RWPE1 (cell line): ENCODE measurements at places on chromosomes 4 and X.

DNA sequence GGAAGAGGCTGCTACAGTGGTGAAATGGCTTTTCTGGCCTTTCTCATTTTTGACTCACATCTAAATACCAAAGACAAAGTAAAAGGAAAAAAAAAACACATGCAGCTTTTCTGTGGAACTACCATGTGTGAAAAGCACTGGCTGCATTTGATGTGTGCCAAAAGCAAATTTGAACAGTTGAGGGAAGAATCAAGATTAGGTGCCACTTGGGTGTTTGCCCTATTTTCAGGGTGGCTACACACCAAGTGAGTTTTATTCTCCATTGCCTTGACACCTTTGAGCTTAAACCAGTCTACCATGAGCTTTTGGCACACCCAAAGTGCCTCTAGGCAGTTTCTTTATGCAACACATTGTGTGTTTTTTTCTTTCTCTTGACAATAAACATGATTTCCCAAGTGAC, 423.9 kb downstream of the FAM133A start:
- DNase-seq: no peak

DNA sequence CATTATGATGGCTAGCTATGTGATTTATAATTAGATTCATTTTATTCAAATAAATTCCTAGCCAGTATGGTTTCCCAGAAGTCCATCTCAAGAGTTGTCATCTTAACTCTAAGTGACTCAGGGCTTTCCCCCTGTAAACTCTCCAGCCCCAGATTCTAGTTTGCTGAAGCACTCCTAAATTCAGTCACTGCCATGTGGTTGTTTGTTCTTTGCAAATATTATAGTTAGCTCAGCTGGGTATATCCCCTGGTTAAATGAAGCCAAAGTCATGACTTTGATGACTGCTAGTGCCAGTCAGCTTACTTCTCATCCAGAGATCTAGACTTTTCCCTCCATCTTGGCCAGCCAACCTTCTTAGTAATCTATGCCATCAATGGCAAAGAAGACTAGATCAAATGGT, 126.0 kb downstream of the GRIA3 start:
- no peak for DNase-seq

DNA sequence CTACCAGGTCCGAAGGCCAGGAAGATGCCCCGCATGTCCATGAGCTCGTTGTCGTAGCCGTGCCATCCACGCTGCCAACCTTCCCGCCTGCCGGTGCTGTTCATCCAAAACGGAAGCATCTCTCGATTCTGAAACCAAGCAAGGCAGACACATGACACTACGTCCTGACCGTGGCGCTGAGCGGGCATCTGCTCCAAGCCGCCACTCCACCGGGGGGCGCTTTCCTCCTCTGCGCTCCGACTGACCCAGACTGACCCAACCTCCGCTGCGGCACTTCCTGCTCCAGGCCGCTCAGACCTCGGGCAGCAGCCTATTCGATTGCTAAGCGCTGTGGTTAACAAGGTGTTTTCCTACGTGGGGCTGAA, 120.5 kb downstream of the ENPP6 start:
- no peak for DNase-seq

DNA sequence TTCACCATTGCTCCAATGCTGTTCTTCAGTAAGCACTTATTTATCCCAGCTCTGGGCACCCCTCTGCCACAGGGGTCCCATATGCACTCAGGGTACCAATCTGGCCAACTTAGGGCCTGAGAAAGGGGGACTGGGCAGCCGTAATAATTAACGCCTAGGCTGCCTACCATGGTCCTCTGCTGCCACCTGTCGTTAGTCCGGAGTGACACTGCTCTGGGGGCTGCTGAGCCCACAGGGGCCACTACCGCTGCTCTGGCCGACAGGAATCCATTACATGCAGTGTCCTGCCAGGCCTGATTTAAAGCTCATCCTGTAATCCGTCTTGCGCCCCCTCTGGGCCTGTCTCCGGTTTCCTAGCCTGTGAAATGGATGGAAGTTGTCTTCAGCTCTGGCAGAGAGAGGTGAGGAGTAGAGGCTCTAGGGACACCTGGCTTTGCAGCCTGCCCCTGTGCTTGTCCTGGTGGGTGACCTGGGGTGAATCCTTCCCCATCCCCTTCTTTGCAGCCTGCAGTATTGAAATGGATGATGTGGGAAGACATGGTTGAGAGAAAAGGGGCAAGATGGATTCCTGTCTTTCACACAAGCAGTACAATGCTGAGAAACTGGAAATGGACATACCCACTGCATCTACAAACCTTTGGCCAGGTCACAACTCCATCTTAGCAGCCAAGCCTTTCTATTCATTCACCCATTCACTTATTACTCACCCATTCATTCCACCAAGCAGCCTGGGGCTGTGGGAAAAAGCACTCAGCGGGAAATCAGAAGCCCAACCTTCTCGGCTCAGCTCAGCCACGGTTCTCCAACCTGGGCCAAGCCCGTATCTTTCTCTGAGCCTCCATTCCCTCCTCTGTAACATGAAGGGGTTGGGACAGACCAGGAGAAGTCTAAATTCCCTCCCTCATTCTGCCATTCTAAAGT, 116.3 kb upstream of the NALF2 start:
- DNase-seq: peak; percentile 33

DNA sequence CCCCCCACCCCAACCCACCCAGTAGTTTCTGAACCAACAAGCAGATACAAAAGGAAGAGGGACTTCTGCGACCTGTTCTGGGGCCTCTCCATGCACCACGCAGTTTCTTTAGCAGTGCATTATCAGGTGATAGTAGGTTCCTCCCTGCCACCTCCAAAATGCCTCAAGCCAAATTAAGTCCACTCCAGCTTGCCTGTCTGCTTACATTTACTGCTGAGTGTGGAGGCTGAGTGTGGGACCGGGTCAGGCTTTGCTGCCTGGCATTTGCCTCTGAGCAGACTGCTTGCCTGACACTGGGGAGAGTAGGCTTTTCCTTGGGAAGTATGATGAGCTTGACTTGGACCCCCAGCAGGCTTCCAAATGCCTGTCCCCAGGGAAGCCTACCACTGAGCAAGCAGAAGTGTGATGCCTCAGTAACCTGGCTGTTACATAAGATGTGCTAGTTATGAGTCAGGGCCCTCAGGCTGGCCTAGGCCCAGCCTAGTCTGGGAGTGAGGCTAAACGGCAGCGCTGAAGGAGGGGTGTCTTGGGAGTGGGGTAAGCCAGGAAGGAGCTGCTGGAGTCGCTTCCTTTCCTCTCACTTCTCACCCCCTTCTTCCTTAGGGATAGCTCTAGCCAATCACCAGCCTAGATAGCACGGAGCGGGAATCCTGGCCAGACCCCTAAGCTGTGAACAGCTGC, 9.0 kb downstream of the TSC22D3 start:
- peak; percentile 54 for DNase-seq

GRCh38 chr4:2301225-2301642, 39.3 kb upstream of the MXD4 start:
- no peak for DNase-seq

DNA sequence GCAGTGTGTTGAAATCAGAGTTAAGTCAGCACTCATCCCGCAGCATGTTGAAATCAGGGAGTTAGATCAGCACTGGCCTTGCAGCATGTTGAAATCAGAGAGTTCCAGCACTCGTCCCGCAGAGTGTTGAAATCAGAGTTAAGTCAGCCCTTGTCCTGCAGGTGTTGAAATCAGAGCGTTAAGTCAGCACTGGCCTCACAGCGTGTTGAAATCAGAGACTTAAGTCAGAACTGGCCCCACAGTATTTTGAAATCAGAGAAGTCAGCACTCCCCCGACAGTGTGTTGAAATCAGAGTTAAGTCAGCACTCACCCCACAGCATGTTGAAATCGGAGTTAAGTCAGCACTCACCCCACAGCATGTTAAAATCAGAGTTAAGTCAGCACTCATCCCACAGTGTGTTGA, 10.9 kb upstream of the UVSSA start:
- DNase-seq: no peak

DNA sequence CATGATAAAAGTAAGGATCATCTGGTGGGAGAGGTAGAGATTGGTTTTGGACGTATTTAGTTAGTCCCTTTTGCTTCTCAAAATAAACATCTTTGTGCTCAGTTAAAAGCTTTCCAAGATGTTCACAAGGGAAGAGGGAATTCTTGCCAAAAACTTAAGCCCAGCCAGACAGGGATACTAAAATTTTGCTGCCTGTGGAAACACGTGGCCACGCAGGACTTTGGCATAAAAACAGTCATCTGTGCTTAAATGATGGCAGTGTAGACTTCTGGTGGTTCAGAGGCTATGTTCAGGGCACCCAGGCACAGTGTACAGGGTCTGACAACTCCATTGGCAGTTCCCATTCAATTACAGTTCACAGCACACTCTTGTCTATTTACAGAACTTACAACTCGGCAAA, 93.2 kb upstream of the JADE1 start:
- DNase-seq: no peak

DNA sequence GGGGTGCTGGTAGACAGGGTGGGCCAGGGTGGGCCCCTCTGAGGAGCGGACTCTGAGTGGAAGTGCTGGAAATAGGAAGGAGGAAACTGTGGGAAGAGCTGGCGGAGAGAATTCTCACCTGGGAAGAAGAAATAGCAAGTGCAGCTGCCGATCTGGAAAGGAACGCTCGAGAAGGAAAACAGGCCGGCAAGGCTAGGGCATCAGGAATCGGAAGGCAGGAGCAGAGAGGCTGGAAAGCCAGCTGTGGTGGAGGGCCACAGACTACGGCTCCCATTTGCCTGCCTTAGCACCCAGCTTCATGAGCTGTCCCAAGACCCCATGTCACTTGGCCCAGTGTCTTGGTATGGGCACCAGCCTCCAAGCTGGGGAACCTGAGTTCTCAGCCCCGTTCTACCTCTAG, 37.3 kb downstream of the DCTD start:
- DNase-seq: no peak

DNA sequence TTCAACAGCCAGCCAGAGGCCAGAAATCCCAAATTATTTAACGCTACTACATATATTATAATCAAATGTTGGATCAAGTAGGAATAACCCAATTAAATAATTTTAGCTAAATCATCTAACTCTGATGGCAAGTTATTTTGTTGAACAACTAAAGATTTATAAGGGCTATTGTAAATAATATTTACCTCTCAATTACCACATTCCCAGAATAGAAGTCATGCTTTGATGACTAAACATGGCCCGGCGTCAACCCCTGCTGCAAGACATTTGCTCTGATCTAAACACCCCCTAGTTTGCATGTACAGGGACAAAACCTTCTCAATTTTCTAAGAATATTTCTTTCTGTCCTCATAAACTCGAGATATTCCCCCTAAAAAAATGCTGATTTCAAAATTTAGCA, 14.2 kb downstream of the VEGFC start:
- peak; percentile 61 for DNase-seq

DNA sequence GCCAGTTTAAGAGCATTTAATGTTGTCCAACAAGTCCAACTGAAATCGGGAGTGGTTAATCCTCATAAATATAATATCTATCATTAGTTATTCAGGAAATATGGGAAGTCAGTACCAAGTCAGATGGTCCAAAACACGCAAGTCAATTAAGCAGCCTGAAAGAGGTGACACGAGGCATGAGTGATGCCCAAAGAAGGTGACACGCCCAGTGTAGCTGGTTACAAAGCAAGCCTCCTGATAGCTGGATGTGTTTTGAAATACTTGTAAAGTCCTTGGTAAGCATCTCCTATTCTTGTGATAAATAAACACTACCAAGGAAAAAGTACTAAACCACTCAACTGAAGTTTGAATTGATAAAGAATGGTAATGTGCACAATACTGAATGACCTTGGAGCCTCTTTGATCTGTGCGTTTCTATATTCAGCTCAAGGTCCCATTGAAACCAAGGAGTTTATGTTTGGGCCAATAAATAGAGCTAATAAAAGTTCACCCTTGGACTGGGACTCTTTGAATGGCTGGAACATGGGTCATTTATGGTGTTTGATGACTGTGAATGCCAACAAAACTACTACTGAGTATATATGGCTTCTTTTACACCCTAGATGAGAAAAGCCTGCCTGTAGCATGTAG, 93.2 kb upstream of the KLF3 start:
- DNase-seq: no peak

DNA sequence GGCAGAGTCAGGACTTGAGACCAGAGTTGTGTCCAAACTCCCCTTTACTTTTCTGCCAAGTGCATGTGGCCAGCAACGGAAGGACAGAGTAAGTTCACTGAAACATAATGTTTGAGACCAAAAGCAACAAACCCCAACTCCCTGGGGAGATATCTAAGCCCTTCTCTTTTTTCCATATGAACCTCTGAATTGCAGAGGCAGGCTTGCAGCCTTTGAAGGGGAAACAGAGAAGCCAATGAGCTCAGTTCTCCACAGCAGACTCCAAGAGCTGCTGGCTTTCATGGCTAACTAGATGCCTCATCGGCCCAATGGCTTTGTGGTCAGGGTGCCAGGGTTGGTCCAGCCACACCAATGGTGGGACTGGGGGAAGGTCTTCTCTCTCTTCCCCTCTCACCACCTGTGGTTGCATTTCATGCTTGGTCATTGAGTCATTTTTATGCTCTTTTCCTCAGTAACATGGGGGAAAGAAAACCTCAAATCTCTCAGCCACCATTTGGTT, 34.0 kb downstream of the STARD8 start:
- DNase-seq: no peak

- no peak for DNase-seq
Observed at GRCh38 chr4:161186012-161186411, 977.8 kb downstream of the FSTL5 start.

DNA sequence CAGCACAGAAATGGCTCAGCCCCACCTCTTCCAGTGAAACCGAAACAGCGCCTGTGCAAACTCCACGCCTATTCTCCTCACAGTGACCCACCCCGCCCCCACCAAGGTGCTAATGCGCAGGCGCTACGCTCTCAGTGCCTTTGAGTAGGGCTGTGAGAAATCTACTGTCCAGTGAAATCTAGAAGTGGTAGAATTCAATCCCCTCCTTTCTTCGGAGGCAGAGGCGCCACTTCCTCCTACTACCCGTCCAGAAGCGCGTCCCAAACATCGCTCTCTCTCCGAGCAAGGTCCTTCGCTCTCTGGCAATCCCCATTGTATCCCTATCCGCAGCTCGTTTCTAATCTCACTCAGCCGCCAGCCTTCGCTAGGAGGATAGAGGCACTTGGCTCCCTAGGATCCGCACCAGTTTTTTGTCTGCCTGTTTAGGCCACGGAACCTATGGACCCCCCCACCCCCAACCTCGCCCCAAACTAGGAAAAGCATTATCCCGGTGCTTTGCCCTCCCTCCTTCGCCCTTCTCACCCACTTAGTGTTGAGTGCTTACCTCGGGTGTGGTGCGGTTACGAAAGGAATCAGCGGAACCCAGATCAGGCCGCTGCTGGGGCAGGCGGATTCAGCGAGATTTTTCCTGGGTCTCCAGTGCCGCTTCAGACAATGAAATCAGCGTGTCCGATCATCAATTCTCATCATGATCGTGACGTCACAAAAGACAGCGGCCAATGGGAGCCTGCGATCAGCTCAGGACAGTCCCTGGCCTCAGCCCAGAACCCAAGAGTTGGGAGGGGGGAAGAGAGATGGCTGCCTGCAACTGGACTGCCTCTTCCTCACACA, at the start of gene HDX:
HDX (minus strand) TSS at position 656 of the 831 bp plus-strand sequence. CDS start 27,056 bp downstream, outside the sequence.
- peak; percentile 30 for DNase-seq

DNA sequence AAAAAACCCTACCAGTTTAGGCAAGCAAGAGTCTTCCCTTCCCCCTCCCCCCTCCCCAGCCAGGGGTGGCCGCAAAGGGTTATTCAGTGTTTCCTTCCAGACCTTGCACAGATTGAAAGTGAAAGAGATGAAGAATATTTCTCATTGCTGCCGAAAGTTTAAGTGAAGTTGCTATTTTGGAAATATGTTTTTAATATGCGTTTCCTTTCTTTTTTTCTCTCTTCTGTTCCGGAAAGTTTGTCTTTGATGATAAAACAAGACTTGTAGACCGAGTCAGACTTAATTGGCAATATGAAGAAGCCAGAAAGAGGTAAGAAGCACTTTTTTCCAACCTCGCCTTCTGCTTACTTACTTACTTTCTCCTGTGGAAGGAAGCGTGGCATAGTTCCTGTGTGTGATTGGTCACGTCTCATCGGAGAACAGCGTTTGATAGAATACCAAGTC, 58.5 kb upstream of the CLCN4 start:
- no peak for DNase-seq

GRCh38 chrX:65196758-65197360, 220.6 kb upstream of the ZC4H2 start:
- no peak for DNase-seq
